Ovary (tissue), 10 donors: ENCODE measurements at places on chromosomes 2 and 18.

GRCh38 chr2:179031731-179032408 lies 18.1 kb downstream of the CCDC141 start:
- DNase-seq = no peak

GRCh38 chr2:38655441-38655840 lies 10.5 kb upstream of the GALM start:
- DNase-seq = no peak

DNA sequence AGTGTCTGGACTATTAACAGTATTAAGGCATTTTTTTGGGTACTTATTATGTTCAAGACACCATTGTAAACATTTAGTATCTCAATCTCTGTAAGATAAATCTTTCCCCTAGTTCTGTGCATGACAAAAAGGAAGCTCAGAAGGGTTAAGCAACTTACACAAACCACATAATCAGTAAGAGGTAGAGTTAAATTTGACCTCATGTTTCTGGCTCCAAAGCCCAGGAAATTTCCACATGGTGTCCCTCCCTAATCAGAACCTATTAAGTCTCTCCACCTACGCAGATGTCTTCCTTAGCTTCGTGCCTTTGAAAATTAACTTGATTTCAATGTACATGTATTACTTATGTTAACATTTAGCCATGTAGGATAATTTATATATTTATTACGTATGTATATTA lies 2.0 kb downstream of the MFSD6 start:
- DNase-seq = no peak

DNA sequence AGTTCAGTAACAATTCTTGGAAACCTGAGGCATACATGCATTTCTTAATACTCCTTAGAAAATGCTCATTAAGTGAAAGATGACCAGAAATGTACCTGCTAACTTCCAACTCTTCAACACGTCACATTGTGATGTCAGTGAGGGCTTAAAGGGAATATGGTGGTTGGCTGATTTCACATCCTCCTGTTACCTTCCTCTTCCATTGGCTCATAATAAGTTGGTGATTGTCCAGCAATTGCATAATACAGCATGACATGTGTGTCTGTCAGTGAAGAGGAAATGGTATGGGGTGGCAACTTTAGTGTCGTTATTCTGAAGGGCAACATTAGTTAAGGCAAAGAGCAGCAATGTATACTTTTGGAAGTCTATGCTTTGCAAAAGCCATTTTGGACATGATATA lies 26.0 kb downstream of the PLEK start:
- no peak for DNase-seq

GRCh38 chr2:189654641-189655040 lies 6.6 kb upstream of the ASNSD1 start:
- DNase-seq = no peak

DNA sequence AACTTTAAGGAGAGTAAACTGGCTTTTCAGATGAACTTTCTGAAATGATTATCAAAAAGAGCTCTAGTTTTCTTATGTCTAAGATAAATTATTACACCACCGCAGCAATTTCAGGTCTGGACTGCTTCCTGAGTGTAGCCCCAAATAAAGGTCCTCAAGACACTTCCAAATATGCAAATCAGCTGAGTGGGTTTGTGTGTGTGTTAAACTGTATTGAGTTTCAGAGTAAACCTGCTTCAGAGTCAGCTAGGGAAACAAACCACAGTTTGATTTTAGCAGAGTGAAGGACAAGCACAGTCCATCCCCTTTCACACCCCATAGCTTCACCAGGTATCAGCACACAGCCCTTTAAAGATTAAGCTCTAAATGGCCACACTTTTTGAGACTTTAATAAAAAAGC lies 168.7 kb downstream of the NRXN1 start:
- no peak for DNase-seq

DNA sequence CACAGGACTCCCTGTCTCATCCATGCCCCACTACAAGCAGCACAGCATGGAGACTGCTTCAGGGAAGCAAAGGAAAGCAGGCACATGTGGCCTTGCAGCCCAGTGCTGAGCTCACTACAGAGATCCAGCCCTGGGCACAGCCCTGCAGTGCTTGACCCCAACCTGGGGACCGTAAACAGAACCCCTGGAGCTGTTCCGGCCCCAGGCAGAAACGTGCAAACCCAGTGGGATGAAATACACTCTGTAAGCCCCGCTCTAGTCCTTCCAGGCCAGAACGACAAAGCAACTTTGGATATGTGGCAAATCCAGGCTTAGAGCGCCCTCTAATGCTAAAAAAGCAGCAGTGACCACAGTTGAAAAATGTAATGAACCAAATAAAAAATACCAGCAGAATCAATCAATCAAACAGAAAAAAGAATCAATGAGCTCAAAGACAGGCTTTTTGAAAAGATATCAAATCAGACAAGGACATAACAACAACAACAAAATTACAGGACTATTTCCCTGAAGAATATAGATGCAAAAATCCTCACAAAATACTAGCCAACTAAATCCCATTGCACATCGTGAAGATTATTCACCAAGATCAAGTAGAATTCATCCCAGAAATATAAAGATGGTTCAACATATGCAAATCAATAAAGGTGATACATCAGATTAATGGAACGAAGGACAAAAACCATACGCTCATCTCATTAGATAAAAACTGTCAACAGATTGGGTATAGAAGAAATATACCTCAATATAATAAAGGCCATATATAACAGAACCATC lies 45.6 kb downstream of the ZNF519 start:
- DNase-seq = no peak

DNA sequence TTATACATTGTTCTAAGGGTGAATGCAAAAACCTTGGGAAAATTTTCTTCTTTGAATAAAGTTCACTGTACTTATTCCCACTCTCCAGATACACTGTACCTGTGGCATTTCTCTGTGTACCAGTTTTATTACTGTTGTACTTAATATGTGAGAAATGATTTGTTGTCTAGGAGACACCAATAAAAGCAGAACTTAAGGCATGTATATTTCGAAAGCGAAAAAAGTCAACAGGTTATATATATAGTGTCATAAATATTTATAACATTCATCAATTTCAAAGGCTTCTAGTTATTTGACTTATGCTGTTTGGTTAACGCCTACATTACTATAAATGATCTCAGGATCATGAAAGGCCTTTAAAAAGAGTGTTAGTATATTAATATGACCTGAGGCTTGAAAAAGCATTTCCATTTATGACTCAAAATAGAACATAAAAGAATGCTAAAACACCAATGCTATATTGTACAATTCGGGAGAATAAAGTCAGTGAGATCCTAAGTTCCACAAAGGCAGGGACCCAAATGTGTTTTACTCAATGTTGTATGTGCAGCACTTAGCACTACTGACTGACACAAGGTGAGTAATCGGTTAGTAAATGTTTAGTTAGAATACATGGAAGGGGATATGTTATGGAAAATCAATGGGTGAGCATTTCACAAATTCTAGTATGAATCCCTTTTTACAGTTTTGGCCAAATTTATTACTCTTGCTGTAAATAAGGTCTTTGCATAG lies 32.2 kb upstream of the HNRNPA3 start:
- DNase-seq = no peak

GRCh38 chr18:55268628-55269275 lies 309.5 kb upstream of the CCDC68 start:
- DNase-seq = no peak

- DNase-seq = no peak
Observed at GRCh38 chr2:64593035-64593655, 60.6 kb downstream of the SERTAD2 start.
